ENCODE measurements at places on chromosomes 7 and 10.

DNA sequence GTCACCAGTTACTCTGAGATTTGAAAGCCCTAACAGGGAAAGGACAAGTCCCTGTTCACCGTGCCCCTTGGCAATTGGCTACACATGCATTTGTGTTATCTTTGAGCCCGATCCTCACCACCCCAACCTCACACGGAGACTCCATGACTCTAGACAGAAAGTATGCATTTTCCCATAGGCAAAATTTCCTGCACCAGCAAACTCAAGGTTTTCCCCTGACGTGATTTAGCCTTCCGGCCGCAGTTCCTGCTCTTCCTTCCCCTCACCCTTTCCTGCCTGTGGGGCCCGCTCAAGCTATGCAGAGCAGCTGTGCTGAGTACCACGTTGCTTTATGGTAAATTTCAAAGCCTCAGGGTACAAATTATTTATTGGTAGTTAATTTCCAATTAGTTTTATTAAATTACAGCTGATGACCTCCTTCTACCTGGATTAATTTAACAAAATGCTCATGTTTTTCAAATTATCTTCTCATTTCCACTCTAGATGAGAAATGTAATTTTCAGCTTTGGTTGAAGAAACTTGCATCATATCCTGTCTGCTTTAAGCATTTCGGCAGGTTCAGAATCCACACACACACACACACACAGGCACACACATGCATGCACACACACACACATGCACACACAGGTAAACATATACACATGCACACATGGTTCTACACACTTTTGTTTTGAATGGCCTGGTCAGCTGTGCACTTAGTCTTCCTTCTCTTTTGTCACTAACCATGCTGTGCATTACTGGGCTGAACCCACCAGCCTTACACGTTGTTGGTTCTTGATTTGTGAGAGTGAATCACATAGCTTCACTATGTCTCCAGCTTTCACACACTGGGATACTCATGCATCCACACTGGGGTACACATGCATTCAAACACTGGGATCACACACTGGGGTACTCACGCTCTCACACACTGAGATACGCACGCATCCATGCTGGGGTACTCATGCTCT lies 283.1 kb upstream of the PITRM1 start:
- DNase-seq: peak; percentile 66

DNA sequence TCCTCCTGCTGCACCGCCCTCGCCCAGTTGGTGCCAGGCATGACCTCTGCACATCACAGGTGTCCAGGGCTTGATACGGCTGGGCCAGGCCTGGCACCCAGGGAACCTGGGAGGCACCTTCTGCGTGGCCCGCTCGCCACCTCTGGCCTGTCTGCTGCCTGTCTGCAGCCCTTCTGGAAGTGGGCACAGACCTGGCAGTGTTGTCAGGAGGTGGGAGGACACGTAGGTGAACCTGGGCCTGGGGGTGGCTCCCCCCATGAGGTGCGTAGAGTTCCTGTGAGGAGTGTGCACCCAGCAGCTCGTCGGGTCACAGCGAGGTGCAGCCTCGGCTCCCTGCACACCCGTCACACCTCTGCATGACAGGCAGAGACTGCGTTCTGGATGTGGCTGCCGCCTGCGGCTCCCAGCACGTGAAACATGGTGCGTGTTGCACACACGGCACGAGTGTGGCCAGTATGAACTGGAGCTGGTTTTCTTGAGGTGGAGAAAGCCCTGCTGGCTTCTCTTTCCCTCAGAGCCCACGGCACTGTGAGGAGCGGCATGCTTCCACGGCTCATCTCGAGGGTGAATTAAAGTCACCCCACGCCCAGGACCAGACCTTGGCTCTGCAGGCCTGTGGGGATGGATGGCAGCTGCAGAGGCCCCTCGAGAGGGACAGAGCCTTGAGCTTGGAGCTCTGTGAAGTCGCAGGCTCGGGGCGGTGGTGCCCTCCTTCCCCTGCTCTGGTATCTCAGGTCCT lies 24.8 kb downstream of the INPP5A start:
- DNase-seq: no peak

GRCh38 chr10:130369645-130370381 lies 233.6 kb downstream of the GLRX3 start:
- no peak for DNase-seq

GRCh38 chr7:19339512-19339911 lies 194.3 kb upstream of the FERD3L start:
- no peak for DNase-seq

DNA sequence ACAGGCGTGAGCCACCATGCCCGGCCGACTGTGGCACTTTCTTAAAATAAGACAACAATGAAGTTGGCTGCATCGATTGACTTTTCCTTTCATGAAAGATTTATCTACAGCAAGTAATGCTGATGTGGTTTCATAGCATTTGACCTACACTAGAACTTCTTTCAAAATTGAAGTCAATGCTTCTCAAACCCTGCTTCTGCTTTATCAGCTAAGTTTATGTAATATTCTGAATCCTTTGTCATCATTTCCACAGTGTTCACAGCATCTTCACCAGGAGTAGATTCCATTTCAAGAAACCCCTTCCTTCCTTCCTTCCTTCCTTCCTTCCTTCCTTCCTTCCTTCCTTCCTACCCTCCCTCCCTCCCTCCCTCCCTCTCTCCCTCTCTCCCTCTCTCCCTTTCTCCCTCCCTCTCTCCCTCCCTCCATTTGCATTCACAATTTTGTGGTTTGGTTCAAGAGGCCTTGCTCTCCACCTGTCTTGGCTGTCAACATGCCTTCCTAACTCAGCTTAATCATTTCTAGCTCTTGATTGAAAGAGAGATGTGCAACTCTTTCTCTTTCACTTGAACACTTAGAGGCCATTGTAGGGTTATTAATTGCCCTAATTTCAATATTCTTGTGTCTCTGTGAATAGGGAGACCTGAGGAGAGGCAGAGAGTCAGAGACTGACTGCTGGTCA lies 52.1 kb downstream of the HDAC9 start:
- DNase-seq: peak; percentile 97

DNA sequence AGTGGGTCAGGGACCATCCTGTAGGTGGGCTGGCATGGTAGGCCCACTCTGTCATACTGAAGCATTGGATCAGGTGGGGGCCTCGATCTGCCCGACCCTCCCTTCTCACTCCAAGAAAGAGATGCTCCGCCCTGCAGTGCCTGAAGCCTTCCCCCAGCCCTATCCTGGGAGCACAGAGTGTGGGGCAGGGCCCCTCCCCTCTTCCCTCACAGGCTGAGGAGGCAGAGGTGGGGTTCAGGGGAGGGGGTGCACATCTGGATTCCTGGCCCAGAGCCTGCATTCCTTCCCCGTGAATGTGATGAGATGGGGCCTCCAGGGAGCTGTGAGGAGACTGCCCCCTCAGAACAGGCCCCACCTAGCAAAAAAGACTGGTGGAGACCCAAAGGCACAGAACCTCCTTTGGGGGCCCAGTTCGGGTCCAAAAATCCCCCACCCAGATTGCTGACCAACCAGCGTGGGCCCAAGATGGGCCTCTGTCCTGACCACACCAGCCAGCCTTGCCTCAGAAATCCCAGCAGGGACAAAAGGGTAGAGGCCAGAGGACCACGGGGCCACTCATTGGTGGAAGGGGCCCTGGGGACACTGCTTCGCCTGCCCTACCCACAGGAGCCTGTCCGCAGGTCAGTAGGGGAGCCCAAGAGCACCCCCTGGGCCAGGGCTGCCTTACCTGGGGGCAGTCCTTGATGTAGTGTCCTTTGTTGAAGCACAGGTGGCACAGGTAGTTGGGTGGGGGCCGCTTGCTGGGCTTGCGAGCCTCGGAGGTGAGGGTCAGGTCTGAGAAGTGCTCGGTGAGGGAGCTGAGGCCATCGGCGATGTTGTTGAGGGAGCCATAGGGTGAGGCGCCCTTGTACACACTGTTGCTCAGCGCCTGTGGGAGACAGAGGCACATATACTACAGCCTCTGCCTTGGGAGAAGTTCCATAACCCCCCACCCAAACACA lies 13.3 kb downstream of the ZCCHC24 start:
- no peak for DNase-seq

DNA sequence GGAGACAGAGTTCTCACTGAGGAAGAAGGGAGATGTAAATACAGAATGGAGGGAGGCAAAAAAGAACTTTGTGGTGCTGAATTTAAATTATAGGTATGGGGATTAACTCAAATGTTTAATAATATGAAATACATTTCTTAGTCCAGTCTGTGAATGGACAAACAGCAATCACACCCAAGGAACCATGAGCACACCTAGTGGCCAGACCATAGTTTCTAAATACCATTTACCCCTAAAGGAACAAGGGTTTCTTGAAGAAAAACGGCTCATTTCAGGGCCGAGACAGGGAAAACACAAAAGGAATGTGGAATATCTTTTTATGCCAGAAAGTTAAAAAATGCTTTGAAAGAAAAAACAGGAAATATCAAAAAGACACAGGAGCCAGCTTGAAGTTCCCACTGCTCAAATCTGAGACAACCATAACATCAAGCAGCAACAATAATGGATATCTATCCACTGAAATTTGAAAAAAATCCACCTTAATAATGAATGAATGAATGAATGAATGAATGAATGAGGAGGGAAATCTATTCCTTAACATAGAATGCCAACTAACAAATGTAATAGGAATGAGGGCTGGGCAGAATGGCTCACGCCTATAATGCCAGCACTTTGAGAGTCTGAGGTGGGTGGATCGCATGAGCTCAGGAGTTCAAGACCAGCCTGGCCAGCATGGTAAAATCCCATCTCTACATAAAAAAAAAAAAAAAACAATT lies 8.6 kb downstream of the IPMK start:
- no peak for DNase-seq

Data from SK-N-MC (cell line).